Mucosa of gallbladder (tissue), 1 donor: ENCODE measurements at places on chromosomes 1 and 21. TPM values are rescaled to one million over a fixed set of nuclear protein-coding genes. Genes with fewer than 3 reads are reported as not detected.

The SPRR2F gene
- total RNA-seq: not detected

The CFHR1 gene
- 0.75 TPM for total RNA-seq

The HES5 gene
- total RNA-seq: 0.20 TPM

The CHRM3 gene
- total RNA-seq: 4.4 TPM

The DCDC2B gene
- not detected for total RNA-seq

The BARHL2 gene
- total RNA-seq: not detected

The CNTN2 gene
- total RNA-seq: 0.78 TPM

The PDPN gene
- 37.5 TPM for total RNA-seq

The PRXL2B gene
- 133 TPM for total RNA-seq

The SPRR1B gene
- total RNA-seq: not detected

The KIRREL1 gene
- 26.8 TPM for total RNA-seq

The ABCA4 gene
- 0.26 TPM for total RNA-seq

The UTP25 gene
- 5.0 TPM for total RNA-seq

The CHODL gene
- 0.43 TPM for total RNA-seq

The BLACAT1 gene
- 0.81 TPM for total RNA-seq

The OR10J1 gene
- total RNA-seq: not detected

The TMPRSS2 gene
- 147 TPM for total RNA-seq

The TRAF3IP3 gene
- 8.9 TPM for total RNA-seq

The OR2L3 gene
- total RNA-seq: not detected

The ZNF593OS gene
- total RNA-seq: 0.29 TPM

The CD53 gene
- total RNA-seq: 39.4 TPM

The MTARC1 gene
- 13.2 TPM for total RNA-seq

The TFF3 gene
- 1,342 TPM for total RNA-seq

The JTB gene
- total RNA-seq: 144 TPM

The CYP4A11 gene
- 14.2 TPM for total RNA-seq

The WDR3 gene
- 10.8 TPM for total RNA-seq

The MR1 gene
- total RNA-seq: 26.9 TPM

The ATP6V1G3 gene
- total RNA-seq: not detected

The NR0B2 gene
- 98.9 TPM for total RNA-seq

The MATN1 gene
- total RNA-seq: 0.12 TPM

The ZBTB48 gene
- 55.1 TPM for total RNA-seq

The CELA2A gene
- total RNA-seq: 1.8 TPM

The S100A8 gene
- total RNA-seq: 7.0 TPM

The B3GALT2 gene
- 132 TPM for total RNA-seq

The PKP1 gene
- 0.09 TPM for total RNA-seq

The AQP10 gene
- 0.32 TPM for total RNA-seq

The RGS8 gene
- 0.03 TPM for total RNA-seq

The LDLRAD1 gene
- 1.3 TPM for total RNA-seq

The UBQLN4 gene
- 34.1 TPM for total RNA-seq

The AHCYL1 gene
- total RNA-seq: 166 TPM

The DISP1 gene
- total RNA-seq: 27.4 TPM

The LAD1 gene
- 272 TPM for total RNA-seq

The FAM72D gene
- 0.52 TPM for total RNA-seq

The IGSF21 gene
- 7.0 TPM for total RNA-seq

The CFAP74 gene
- not detected for total RNA-seq

The PROK1 gene
- total RNA-seq: 0.40 TPM

The SH3BGR gene
- total RNA-seq: 22.3 TPM

The WASF2 gene
- 124 TPM for total RNA-seq

The NFASC gene
- total RNA-seq: 18.0 TPM

The RAB7B gene
- total RNA-seq: 18.7 TPM

The SYTL1 gene
- total RNA-seq: 48.5 TPM

The ITLN2 gene
- not detected for total RNA-seq

The ESRRG gene
- 5.4 TPM for total RNA-seq

The DYNLT4 gene
- total RNA-seq: not detected
